ENCODE measurements at places on chromosomes 12 and 14.

DNA sequence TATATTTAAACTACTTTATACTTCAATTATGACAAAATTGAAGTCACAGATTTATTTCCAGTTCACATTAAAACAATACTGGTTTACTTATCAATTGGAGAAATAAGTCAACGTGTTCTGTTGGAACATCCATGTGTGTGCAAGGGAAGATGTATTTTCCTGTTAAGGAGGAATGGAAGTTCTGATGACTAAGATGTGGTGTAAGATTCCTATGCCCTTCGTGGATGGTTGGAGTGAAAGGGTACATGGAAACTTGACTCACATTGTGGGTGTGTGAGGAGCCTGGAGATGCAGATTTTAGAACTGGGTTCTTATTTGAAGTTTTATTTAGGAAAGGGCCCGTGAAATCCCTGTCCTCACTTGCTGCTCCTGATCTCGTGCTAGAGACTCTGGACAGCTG, 95.3 kb downstream of the CATSPERB start:
- DNase-seq: no peak

- DNase-seq: no peak
Measured at GRCh38 chr14:63895510-63895909, 42.7 kb downstream of the SYNE2 start.

GRCh38 chr14:71438684-71439083, 493.5 kb upstream of the RGS6 start:
- DNase-seq: no peak

DNA sequence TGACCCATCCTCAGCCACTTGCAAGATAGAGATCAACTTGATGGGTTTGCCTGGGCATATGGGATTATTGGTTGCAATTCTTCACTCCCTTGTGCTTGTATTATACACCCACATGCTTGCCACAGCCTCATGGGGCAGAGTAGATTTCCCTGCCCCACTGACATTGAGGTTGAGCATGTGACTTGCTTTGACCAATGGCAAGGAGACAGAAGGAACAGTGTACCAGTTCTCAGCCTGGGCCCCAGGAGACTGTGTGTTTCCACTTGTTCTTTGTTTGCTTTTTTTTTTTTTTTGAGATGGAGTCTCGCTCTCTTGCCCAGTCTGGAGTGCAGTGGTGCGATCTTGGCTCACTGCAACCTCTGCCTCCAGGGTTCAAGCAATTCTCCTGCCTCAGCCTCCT, 31.8 kb downstream of the CALM1 start:
- no peak for DNase-seq

DNA sequence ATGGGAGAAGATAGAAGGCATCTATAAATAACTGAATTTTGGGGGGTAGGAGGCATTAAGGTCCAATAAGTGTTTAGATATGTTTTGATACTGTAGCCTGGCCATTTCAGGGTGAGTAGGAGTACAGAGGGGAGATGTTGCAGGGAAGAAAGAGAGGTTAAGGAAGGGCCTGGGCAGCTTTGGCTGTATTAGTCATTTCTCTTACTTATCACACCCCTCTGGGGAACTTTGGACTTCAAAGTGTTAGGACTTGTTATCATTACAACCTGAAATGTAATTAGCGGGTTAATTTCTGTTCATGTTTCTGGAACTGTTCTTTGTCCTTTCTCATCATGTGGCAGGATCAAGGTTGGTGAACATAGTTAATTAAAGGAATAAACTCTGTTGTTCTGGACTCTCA, 40.3 kb downstream of the SUSD6 start:
- no peak for DNase-seq

DNA sequence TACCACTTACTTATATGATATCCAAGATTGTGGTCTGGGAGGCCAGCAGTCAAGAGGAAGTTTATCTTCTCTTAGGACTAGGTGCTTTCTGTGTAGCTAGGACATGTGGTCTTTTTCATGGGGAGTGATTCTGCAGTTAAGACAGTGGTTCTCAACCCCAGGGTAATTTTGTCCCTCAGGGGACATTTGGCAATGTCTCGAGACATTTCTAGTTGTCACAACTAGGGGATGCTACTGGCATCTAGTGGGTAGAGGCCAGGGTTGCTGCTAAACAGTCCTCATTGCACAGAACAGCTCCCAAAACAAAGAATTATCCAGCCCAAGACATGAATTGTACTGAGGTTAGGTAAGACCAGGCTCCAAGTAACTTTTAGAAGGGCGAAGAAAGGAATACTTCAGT, 20.0 kb downstream of the AMDHD1 start:
- DNase-seq: no peak

DNA sequence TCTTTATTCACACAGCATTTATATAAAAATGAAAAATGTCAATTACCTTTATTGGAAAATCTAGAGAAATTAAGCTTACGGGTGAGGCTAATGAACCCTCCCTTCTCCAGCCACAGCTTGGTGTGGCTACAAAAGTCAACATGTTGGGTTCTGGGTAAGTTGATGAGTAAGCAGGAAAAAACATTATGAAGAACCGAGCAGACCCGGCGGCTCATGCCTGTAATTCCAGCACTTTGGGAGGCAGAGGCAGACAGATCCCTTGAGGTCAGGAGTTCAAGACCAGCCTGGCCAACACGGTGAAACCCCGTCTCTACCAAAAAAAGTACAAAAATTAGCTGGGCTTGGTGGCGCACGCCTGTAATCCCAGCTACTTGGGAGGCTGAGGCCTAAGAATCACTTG, 10.9 kb downstream of the NAA25 start:
- no peak for DNase-seq

- DNase-seq: no peak
Measured at GRCh38 chr14:61712137-61712536, 16.8 kb downstream of the HIF1A start.

DNA sequence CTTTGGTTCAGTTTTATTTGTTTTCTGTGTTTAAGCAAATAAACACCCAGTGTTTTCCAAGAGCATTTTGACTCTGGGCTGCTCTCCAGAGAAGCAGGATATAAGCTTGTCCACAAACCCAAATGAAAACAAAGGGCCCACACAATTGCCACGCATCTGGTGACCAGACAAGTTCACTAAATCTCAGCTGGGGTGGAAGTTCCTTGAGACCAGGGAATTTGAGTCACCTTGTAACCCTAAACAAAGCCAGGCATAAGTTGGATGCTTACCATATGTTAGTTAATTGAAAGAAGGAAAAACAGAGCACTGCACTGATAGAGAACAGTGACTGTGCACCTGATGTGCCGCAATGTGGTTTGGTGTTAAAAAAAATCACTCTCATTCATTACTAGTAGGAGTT, 1.6 kb upstream of the TXNRD1 start:
- DNase-seq: no peak

GRCh38 chr14:45198551-45198950, 54.5 kb downstream of the MIS18BP1 start:
- DNase-seq: no peak

DNA sequence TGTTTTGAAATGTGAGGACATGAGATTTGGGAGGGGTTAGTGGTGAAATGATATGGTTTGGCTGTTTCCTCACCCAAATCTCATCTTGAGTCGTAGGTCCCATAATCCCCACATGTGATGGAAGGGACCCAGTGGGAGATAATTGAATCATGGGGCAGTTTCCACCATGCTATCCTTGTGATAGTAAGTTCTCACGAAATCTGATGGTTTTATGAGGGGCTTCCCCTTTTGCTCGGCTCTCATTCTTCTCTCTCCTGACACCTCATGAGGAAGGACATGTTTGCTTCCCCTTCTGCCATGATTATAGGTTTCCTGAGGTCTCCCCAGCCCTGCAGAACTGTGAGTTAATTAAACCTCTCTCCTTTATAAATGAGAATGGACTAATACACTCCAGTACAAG, 18.0 kb downstream of the GALNT6 start:
- DNase-seq: no peak

- DNase-seq: no peak
Measured at GRCh38 chr12:127771546-127771945, 495.4 kb upstream of the TMEM132C start.

- no peak for DNase-seq
Measured at GRCh38 chr12:56980268-56980667, 22.9 kb upstream of the RDH16 start.

DNA sequence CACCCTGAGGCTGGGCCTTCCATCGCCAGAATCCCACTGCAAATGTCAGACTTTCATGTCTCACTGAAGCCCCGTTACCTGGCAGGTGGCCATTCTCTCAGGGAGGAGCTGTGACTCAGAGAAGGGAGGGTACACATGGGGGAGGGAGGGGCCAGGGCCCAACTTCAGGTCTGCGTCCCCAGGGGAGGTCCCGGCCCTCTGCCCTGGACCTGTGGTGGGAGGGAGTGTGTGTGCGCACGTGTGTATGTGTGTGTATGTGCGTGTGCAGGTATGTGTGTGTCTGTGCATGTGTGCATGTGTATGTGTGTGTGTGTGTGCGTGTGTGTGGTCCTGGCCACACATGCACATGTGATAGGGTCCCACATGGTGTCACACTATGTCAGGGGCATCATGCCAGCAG, 50.9 kb downstream of the MVK start:
- DNase-seq: no peak

DNA sequence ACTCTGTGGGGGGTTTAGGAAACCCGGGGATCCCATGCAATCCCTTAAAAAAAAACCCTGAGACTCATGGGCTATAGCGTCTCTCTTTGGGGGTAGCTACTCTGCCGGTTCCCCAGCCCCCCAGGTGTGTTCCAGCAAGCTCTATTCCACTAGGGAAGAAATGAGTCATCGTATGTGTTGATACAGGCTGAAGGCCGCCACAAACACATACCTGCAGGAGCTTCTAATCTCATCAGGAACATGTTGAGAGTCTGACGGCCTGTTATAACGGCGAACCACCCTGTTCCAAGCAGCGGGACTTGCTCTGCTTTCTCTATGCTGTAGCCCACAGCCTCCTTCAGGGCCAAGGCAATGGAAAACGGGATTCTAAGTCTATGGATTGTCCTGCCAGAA, 977 bp upstream of the KRT5 start:
- no peak for DNase-seq

- no peak for DNase-seq
Measured at GRCh38 chr14:60651796-60652673, 2.8 kb upstream of the SIX1 start.

- no peak for DNase-seq
Measured at GRCh38 chr14:67951529-67952135, 132.1 kb downstream of the RAD51B start.

DNA sequence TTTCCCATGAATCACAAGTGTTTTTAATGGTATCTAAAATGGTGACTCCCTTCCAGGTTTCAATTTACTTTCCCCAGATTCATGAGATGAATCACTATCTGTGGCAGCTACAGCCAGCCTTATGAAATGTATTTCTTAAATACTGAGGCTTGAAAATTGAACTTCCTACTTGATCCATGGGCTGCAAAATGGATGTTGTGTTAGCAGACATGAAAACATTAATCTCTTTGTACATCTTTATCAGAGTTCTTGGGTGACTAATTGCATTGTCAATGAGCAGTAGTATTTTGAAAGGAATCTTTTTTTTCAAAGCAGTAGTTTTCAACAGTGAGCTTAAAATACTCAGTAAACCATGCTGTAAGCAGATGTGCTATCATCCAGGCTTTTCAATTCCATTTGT, 250.8 kb downstream of the SLC6A15 start:
- DNase-seq: no peak

DNA sequence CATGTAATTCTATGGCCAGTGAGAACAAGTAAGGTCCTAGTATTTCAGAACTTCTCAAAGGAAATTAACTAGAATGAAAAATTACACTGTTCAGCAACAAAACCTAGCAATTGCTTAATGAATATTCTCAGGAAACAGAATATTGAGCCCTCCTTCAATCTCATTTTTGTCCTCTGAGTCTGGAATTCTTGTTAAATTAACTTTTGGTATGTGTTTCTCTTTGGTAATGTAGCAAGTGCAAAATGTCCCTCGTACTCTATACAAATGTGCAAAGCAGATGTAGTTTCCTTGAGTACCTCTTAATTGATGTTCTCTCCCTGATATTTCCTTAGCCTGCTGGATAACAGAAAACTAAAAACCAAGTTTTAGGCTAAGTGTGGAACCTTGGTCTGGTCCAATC, 190.8 kb upstream of the CNOT2 start:
- no peak for DNase-seq

- no peak for DNase-seq
Measured at GRCh38 chr12:48696626-48697025, 14.6 kb upstream of the KANSL2 start.

DNA sequence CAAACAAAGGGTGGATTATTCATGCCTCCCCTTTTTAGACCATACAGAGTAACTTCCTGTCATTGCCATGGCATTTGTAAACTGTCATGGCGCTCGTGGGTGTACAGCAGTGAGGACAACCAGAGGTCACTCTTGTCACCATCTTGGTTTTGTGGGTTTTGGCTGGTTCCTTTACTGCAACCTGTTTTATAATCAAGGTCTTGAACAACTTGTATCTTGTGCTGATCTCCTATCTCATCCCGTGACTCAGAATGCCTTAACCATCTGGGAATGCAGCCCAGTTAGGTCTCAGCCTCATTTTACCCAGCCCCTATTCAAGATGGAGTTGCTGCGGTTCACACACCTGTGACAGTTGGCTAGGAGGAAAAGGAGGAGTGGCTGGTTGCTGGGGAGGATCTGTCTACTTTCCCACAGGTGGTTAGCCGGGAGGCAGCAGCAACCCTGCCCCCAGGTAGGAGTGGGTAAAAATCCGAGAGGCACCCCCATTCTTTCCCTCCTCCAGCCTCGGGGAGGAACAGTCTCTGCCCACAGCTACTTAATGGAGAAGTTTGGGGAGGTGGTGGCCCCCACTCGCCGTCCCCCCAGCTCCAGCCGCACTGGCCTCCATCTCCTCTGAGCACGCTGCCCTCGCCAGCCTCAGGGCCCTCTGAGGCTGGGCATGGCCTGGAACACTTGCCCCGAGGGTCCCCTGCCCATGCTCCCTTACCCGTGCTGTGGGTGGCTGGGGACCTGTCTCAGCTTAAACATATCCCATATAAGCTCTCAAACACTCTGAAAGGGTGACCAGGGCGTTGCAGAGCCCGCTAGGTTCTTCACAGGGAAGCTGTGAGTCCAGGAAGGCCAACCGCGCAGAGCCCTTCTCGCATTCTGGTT, 41.7 kb downstream of the SMIM41 start:
- DNase-seq: no peak

DNA sequence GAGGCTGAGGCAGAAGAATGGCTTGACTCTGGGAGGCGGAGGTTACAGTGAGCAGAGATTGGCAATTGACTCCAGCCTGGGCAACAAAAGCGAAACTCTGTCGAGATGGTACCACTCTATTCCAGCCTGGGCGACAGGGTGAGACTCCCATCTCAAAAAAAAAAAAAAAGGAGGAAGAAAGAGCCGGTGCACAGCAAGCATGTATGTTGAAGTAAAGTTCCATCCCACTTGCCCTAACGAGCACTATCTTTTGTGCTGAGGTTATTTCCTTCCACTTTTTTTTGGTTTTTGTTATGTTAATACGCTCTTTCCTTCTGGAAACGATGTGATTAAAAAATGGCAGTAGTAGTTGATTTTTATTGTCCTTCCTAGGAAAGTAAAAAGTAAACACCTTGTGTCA, 19.5 kb upstream of the GOLGA5 start:
- DNase-seq: no peak

GRCh38 chr12:12877153-12877768, 14.1 kb upstream of the GPRC5A start:
- DNase-seq: no peak

GRCh38 chr12:28583701-28584261, 393.5 kb downstream of the CCDC91 start:
- no peak for DNase-seq

GRCh38 chr12:52045794-52046199, 5.4 kb upstream of the NR4A1 start:
- DNase-seq: no peak

All from stimulated activated CD8-positive, alpha-beta memory T cell treated with anti-CD3 and anti-CD28 coated beads, Interleukin-7, amount 100 ng/mL, for 4 hours (primary cell).